ENCODE measurements at places on chromosomes 5 and 9.
A peak's percentile ranks its signal among the peaks of the same experiment; 100 is the strongest.

DNA sequence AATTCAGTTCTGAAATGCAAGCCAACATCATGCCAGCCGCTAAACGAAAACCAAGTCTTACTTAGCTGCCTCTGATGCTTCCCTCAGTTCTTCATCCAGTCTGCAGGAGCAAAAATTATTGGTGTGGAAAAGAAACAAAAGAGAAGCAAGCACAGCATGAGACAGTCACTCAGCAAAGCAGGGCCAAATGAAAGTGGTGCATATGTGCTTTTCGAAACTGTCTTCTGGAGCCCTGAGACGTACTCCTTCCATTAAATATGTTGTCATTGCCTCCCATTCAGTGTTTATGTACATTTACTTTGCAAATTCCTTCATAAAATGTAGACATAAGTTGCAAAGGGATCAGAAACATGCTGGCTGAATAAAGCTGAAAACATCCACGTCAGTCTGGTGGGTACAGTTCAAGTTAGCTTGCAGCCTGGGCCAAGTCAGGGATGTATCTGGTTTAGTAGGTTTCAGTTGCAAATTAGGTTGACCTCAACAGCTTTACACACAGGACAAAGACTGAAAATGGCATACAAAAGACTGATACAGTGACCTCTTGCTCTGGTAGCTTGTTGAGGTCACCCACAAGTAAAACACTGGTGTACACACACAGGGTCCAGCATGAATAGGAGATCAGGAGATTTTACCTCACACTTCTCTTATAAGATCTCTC, 139.7 kb upstream of the PCA3 start:
- no peak for DNase-seq

DNA sequence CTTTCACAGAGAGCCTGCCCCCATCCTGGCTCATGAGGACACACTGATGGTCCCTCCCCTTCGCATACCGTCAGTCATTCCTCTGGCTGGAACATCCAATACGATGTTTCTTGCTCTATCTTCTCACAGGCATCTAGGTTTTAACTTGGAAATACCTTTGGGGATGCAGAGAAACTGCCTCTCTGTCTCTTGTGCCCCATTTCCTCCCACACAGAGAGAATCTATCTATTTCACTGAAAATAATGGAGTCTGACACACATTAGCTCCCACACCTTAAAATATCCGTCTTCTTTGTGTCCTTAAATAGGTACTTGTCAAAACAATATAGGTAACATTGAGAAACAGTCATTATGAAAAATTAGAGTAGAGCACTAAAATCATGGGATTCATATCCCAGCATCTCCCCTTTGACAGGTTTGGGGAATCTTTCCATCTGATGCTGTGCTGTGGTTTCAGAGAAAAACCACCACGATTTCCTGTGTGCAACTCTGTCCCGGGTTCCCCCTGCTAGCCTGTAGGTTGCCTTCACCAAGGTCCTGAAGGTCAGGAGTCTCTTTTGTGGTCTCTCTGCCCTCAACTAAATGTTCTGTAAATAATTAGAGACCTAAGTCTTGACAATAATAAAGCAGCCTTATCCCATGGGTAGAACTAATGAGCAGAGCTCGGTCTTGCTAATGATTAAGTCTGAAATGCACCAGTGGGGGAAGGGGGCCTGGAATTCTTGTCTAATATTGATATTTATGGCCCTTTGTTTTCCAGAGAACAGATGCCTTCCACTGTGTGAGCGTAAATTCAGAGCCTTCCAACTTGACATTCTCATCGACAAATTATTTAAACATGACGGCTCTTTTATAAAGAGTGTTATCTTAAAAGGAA, 371.0 kb downstream of the ICE1 start:
- no peak for DNase-seq

GRCh38 chr9:84779883-84780282, 110.4 kb downstream of the NTRK2 start:
- DNase-seq, result no peak

DNA sequence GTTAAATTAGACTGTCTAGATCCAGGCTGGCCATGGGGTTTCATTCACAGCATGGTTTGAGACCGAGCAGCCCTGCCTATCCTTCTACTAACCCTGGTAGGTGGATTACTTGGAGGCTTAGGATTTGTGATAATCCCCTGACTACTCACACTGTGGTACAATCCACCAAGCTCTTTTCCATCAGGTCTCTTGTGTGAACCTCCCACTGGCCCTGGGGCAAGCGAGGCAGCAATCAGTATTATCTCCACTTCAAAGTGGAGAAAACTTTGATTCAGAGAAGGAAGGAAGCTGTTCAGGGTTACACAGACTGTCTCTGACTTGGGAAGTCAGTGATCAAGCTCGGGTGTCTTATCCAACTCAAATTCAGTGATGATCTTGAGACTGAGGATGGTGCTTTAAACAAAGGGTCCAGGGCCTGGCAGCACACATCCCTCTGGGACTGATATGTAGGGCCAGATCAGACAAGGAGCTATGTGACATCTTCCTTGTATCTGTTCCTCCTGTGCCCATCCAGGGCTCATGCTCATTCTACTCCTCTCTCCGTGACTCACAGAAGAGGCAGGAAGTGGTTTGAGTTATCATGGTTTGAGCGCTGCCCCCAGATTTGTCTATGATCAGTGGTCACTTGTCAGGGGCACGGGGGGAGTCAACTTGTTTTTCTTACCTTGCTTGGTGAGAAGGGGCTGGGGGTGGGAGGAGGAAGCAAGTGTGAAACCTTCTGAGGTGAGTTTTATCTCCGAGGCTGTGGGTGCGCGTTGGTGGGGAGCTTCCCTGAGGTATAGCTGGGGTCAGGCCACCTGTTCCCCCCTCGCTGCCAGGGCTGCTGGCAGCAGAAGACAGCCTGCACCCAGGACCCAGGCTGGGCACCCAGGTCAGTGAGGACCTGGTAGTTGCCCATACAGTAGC, 48.6 kb downstream of the RGS3 start:
- peak; percentile 60 for DNase-seq

DNA sequence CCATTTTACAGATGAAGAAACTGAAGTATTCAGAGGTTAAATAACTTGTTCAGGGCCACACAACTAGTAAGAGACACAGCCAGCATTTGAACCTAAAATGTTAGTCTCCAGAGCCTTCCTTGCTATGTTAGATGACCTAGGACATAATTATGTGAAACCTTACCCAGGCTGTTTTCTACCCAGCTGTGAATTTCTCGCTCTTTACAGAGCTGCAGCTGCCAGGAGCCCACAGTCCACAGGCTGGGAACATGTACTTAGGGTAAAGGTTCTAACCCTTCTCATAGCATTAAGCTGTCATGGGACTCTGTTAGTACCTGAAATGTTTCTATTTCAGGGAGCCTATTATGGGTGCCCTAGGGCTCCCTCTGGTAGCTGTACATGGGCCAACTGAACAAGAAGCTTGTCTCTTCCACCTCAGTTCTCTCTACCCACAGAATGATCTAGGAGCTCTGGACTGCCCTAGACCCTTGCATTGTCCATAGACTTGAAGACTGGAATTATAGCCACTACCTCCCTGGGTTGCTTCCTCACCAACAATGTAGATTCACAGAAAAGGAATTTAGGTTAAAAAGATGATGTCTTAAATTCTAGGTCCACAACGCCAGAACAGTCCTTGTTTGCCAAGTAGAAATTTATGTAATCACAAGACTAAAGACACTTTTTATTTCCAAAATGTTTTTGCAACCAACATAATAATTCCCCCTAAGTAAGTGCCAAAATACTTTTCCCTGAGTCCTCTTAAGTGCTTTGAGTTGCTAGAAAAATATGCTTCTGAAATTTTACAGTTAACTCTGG, 262.9 kb downstream of the PIK3R1 start:
- DNase-seq, result no peak

GRCh38 chr5:58410441-58410840, 49.4 kb downstream of the PLK2 start:
- DNase-seq, result no peak

GRCh38 chr5:2903451-2904395, 152.2 kb upstream of the IRX2 start:
- no peak for DNase-seq

DNA sequence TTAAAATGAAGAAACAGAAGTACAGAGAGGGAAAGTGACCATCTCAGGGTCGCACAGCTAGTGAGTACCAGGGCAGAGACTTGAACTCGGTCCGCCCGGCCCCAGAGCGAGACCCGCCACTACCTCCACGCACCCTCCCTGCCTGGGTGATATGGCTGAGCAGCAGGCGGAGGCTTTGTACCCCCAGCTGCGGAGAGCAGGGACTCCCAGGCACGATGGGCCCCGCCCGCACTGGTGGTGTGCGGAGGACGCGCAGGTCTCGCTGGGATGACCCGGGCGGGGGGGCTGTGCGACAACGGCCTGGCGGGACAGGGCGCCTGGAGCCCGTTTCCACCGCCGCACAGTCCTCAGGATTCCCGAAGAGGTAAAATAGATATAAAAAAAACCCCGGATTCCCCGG, 64.7 kb upstream of the LARP1 start:
- no peak for DNase-seq

DNA sequence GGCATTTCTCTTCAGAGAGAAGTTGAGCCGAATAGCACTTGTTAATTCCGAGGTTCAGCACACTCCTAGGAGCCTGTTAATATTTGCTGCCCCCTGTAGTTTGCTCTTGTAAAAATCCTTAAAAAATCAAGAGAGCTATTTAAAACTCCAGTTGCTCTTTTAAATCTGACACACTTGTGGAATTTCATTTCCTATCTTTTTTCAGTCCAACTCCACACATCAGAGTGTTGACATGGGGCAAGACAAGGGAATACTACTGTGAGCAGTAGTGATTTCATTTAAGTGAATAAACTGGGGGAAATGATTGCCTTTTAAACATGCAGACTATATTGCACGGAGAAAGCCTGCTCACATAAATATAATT, 1096.3 kb upstream of the DMAC1 start:
- DNase-seq, result no peak

- no peak for DNase-seq
Observed at GRCh38 chr5:15234366-15234765, 265.6 kb upstream of the FBXL7 start.

DNA sequence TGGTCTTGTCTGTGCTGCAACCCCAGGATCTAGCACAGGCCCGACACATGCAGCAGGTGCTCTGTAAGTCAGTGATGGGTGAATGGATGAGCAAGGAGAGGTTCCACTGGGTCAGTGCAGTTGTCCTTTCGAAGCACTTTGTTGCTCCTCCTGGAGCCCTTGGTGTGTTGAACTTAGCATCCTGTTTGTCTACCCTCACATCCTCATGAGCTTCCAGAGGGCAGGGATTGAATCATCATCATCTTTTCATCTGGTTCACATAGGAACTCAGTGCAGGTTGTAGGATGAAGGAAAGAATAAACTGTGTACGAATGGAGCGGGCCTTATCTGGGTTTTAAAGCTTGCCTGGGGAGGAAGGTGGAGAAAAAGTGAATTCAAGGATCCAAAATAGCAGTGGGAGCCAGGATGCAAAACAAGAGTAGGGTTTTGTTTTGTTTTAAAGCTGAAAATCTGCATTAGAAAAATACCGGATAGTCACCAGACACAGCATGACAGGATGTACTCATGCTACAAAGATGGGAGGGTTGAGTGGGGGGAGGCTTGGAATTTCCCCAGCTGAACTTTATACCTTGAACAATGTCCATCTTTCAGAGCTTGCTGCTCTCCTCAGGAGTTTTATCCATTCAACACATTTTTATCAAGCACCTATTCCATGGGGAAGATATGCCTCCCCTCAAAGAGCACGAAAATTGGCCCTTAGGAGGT, 55.8 kb downstream of the PTTG1 start:
- DNase-seq, result no peak

GRCh38 chr5:157025093-157025698, 33.7 kb downstream of the HAVCR1 start:
- DNase-seq, result no peak
